Activated naive CD4-positive, alpha-beta T cell (primary cell): ENCODE measurements at places on chromosomes 7 and 10.

DNA sequence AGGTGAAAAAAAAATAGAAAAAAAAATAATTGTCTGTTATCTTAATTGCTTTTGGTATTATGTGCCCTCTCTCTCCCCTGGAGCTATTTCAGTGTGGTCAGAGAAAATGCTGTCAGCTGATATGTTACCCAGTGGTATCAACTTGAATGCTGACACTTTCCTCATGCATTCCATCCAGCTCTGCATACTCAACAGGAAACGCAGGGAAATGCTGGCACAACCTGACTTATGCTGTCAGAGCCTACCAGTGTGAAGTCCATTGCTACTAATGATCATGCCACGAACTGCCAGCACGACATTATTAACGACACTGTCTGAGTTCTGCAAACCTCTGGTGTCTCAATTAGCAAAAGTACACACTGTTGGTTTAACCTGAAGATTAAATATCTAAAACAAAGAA is 182.8 kb downstream of the ZWINT start:
- DNase-seq, result no peak

GRCh38 chr7:4175346-4175973 is 506.6 kb upstream of the FOXK1 start:
- DNase-seq, result no peak

- DNase-seq, result no peak
These were observed 5.8 kb downstream of the COMTD1 start for GRCh38 chr10:75229971-75230370.

GRCh38 chr7:156999958-157000726 is 10.3 kb downstream of the MNX1 start:
- no peak for DNase-seq

DNA sequence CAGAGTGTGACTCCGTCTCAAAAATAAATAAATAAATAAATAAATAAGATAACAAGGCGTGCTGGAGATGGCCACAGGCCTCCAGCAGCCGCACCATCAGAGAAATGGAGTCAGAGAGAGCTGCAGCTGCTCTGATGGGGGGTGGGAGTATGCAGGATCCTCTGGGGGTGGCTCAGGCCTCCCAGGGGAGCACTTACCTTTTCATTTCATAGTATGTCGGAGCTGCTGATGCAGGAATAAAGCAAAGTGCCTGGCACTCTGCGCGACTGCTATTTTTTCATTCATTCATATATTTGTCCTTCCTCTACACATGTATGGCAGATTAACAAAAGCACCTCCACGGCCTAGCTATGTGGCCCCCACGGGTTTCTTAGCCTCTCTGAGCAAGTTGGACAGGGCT is 175.9 kb downstream of the CUX1 start:
- DNase-seq, result no peak

GRCh38 chr10:137031-137430 is 1.8 kb downstream of the ZMYND11 start:
- no peak for DNase-seq

GRCh38 chr10:44818701-44819127 is 92.4 kb upstream of the TMEM72 start:
- DNase-seq, result no peak

DNA sequence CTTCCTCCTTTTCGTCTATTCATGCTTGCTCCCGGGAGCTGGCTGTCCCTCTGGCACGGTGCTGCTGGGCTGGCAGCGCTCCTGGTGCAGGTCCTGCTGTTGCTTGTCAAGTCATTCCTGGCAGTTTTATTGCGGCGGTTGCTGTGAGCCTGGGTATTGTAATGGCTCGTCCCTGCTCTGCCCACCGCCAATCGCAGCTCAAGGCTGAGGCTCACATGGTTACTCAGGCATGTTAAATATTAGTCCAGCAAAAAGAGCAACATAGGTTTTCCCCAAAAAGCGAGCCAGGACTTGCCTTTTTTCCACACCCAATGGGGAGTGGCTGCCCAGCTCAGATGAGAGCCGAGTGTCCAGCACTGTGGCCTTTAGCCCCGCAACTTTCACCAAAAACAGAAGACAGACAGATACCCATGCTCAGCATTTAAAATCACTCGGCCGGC is 492.9 kb upstream of the FOXK1 start:
- no peak for DNase-seq
